ENCODE measurements at places on chromosomes 4 and X.

DNA sequence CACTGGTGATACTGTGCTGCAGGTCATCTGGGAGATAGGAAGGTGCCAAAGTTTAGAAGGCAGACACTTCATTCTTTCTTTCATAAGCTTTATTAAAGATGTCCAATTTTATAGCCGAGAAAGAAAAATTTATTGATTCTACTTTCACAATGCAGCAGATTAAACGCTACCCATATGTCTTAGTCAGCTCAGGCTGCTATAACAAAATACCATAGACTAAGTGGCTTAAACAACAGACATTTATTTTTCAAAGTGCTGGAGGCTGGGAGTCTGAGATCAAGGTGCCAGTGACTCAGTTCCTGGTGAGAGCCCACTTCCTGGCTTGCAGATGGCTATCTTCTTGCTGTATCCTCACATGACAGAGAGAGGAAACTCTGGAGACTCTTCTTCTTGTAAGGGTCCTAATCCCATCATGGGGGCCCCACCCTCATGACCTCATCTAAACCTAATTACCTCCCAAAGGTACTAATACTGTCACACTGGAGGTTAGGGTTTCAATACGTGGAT, 33.4 kb upstream of the KLHL34 start:
- no peak for DNase-seq

- DNase-seq = no peak
These were observed 242.6 kb upstream of the RASGEF1B start for GRCh38 chr4:81714291-81714690.

- peak; percentile 5 for DNase-seq
These were observed 66.2 kb upstream of the TACR3 start for GRCh38 chr4:103786014-103786413.

DNA sequence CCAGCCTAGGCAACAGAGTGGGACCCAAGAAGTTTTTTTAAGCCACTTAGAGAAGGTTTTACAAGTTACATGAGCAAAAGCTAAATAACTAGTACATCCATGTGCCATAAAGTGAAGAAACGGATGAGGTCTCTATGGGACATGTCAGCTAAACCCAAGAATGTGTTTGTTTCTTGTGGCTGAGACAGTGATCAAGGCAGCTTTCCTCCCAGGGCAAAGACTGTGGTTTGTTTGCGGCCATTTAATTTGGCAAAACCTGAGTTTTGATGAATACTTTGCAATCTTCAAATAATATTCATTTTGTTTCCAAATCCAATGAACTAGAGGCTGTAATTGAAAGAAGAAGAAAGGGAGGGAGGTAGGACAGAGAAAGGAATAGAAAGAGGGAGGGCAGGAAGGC, 44.9 kb upstream of the SLC2A9 start:
- DNase-seq = no peak

DNA sequence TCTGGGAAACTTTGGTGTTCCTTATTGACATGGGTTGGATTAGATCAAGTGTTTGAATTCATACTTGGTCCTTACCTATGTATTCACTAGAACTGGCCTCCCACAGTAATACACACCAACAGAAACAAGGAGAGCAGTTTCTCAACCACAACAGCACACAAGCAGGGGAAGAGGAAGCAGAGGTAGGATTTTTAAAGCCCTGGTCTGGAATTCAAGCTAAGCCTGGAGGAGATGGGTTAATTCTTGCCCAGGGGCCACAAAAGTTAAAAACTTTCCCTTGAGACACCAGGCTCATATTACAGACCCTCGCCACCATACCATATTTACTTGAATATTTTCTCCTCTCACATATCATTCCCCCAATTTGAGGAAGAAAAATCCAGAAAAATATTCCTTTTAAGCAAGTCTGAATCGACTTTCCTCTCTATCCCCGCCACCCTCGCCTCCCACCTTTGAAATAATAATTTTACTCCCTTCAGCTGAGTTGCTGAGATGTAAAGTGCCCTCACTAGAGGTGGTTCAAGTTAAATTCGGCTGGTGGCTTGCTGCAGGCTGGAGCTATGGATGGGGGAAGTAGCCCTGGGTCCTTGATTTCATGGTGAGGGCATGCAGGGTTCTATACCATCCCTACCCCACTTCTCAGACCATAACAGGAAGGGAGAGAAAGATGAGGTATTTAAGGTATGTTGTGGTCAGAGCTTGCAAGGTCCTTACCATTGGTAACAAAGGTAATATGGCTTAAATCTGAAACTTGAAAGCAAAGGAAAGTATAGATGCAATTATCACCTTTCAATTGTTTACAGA, 440.2 kb downstream of the INPP4B start:
- peak; percentile 73 for DNase-seq

GRCh38 chrX:54043541-54044125, 640 bp downstream of the PHF8 start:
- DNase-seq = peak; percentile 4

DNA sequence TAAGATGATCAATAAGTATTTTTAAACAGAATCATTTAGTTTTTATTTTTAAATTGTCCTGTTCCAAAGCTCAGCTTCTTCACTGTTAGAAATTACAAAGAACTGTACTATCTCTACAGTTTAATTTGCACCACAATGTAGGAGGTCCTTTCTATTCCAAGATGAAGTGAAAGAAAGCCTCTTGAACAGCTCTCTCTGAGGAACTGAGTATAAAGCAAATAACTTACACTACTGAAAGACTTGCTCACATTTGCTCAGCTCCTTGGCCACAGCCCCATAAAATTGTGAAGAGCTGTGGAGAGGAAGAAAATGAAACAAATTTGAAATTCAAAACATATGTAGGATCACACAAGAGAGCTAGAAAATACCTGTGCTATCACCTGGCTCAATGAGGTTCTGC, 68.6 kb downstream of the ENPEP start:
- no peak for DNase-seq

DNA sequence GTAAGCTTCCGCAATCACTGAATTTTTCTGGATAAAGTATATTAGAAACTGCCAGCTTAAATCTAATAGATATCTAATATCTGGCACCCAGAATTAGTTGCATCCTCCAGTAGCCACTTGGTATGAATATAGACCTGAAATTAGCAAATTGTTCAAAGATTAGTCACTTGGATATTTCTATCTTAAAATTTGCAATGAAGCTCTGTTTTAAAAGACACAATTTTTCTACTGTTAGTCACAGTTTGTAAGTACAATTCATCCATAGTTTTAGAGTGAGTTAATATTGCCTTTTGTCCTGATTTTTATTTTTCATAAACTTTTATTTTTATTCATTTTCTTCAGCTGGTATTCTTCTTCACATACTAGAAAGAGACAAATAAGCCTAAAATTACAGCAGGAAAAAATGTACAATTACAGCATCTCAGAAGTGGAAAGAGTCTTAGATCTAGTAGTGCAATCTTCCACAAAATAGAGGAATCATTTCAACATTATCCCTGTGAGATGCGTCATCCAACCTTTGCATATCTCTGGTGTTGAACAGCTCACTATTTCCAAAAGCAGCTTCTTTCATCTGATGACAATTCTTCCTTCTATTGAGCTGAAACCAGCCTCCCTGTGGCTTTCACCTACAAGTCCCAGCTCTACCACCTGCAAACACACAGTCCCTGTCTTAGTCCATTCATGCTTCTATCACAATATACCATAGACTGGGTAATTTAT, 190.0 kb upstream of the AR start:
- no peak for DNase-seq

DNA sequence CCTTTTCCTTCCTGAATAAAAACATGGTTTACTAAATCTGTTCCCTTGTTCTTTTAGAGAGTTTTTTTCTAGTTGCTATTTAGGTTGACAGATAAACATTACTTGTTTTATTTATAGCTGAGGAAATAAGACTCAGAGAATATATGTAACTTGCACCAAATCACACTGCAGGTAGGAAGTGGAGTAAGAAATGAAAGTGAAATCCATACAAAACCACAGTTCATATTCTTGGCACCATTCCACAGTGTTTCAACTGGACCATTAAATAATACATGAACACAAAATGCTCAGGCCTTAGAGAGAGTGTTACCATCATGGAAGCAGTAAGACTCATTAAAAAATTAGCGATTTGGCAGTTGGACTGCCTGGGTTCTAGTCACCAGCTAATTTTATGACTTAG, 326.9 kb upstream of the SLIT2 start:
- no peak for DNase-seq

Measured in RWPE1 (cell line).